Ovary (tissue), 10 donors: ENCODE measurements at places on chromosomes 6 and 20. TPM values are rescaled to one million over a fixed set of nuclear protein-coding genes. Genes with fewer than 3 reads are reported as not detected.

GRCh38 chr6:105804424-105804823 lies 281.7 kb upstream of the PRDM1 start:
- no peak for DNase-seq

- no peak for DNase-seq
These were observed 6.0 kb downstream of the HLA-DMA start for GRCh38 chr6:32946893-32947292.

GRCh38 chr20:10466325-10466724 lies 31.2 kb downstream of the SLX4IP start:
- DNase-seq: no peak

- no peak for DNase-seq
These were observed 2.5 kb upstream of the C4A start for GRCh38 chr6:31979238-31979898.

GRCh38 chr20:20992277-20992676 lies 113.9 kb downstream of the LINC00237 start:
- DNase-seq: no peak

GRCh38 chr6:166008441-166009369 lies 158.9 kb downstream of the TBXT start:
- DNase-seq: peak; percentile 74

- DNase-seq: no peak
These were observed 14.1 kb downstream of the FAM210B start for GRCh38 chr20:56372850-56373249.

DNA sequence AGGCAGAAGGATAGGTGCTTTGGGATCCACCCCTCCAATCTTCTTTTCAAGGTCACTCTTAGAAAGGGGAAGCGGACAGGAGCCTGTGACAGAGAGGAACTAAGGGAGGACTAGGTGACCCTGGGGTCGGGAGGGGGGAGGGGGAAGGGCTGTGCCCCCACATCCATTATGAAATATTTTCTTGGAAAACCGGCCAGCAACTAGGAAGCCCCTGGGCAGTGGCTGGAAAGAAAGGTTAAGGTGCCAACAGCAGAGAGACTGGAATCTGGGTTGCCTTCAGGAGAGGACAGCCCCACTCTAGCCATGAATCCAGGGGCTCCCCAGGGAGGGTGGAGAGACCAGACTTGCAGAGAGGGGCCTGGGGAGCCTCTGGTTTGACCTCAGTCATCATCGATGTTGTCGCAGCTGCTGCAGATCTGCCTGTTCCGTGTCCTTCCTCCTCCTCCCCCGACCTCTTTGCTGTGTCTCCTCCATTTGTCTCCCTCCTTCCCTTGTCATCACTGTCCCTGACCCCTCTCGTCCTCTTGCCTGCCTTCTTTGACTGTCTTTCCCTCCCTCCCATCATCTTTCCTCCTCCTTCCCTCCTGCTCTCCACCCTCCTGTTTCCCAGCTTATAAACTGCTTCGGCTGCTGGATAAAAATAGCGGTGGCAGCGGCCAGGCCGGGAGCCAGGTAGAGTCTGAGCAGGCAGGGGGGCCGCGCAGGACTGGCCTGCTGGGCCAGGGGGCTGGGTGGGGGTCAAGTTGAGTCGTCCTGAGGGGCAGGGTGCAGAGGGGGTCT lies 3.2 kb downstream of the SLC29A1 start:
- no peak for DNase-seq

DNA sequence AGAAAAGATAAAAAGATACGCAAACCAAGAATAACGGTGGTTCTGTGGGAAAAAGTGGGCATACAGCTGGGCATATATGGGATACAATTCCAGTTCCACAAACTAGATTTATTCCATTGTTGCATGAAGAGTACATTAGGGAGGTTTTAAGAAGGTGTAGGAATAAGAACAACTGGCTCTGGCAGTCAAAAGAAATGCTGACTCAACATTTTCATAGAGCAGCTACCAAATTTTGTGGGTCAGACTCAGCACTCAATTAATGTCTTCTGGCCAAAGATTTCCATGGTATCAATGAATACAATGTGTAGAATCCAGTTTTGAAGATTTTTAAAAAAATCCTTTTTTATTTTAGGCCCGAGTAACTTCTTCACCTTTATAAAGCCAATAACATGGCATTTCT lies 40.2 kb downstream of the TP53INP2 start:
- DNase-seq: no peak

- no peak for DNase-seq
These were observed 334.8 kb downstream of the NRN1 start for GRCh38 chr6:5671601-5672559.

- DNase-seq: peak; percentile 29
These were observed 636 bp downstream of the SRF start for GRCh38 chr6:43171707-43172103.

GRCh38 chr20:10461495-10461894 lies 26.4 kb downstream of the SLX4IP start:
- DNase-seq: no peak

GRCh38 chr6:57216235-57217101 lies 5.6 kb downstream of the RAB23 start:
- DNase-seq: no peak

- no peak for DNase-seq
These were observed 97.8 kb downstream of the GMPR start for GRCh38 chr6:16336056-16336818.

DNA sequence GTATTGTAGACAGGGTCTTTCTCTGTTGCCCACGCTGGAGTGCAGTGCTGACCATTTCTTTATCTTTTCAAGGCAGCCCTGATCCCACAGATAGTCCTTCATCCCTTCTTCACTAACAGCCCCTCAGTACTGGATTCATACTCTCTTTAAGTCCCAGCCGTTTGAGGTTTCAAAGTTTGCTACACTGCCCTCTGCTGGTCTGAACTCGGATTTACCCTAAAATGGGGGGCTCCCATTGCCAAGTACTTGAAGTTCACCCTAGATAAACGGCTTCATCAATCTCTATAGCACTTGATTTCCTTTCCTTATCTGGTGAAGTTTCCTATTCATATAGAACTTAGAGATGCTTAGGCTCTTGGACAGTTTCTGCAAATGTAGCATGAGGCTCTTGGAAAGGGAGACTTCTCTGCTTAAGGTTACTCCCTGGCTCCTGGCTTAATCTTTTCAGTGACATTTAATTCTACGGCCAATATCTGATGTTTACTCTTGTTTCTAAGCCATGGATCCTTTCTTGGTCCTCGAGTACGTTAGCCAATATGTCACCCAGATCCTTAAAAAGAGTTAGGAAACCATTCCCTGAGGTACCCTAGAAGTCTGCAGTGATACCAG lies 21.4 kb upstream of the PREP start:
- DNase-seq: peak; percentile 48

DNA sequence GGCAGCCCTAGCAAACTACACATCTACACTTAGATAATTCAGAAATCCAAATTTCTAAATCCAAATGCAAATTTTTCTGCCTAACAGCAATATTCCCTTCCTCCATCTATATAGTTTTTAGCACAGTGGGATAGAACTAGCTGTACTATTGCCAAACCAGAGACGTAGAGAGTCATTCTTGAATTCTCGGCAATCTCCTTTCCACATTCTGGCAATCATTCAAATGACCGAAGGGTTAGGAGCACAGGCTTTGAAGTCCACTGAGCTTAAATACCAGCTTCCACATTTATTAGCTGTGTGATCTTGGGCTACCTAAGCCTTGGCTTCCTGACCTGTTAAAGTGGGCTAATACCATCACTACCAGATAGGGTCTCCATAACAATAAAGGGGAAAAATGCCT lies 3.1 kb upstream of the RPS12 start:
- DNase-seq: no peak

GRCh38 chr6:70980727-70981126 lies 23.9 kb upstream of the B3GAT2 start:
- no peak for DNase-seq

DNA sequence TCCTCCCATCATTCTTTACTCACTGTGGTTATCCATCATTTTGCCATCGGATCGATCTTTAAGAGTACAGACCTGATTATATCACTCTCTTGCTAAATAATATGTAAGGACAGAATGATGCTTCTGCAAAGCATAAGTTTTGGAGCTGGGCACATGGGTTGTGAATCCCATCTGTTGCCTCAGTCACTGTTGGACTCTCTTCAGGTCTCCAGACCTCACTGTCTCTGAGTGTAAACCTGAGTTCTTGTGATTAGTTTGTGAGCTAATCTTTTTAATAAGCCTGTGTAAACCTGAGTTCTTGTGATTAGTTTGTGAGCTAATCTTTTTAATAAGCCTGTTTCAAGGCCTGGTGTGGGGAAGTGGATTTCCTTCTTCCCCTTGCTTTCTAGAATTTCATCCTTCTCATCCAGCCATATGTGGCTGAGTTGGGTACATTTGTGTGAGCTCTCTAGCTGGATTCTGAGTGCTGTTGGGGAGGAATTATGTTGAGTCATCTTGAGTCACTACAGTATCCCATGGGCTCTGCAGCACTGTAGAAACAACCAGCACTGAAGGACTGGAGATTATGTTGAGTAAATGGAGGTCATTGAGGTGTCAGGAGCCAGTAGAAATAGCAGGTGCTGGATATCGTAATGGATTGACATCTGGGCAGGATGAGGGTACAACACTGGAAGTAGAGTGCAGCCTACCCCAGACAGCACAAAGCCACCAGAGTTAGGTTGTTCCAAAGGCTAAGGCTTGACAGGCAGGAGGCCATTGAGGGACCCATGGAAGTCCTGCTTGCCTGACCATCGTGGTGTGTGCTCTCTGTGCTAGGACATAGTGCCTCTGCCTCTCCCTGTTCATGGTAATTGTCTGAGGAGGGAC lies 52.4 kb downstream of the SCAND1 start:
- DNase-seq: no peak

DNA sequence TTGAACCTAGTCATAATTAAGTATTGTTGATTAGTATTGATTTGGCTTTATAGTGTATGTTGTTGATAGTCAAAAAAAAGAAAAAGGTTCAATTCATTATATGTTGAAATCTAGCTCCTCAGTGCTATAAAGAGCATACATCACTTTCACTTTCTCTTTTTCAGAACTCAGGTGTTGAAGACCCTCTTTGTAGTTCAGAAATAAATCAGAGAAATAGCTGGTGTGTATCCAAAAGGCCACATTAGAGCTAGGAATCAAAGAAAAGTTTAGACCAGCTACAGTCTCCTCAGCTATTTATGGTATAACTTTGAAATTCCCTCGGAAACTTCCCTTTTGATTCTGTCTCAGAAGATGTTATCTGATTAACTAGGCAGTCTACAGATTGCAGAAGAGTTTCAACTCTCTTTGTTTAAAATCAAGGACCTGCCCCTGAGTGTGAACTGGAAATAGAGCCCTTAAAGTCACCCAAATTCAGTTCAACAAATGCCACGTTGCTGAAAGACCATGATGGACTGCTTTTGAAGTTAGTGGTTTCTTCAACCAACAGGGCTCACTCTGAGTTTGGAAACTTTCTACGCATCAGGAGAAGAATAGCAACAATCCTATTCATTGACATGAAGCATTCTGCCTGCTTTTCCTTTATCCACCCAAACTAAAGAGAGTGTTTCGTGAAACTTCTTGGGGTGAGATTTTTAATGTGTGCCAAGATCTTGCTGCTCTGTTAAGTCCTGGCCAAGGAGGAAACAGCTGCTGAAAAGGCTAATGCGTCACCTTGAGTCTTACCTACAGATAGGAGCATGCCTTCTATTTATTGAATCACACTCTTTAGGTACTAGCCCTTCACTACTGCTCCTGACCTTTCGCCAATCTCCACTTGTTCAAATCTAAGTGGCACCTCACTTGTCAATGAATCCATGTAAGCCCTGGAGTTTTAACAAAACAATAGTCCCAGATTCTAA lies 111.7 kb downstream of the TNFRSF21 start:
- DNase-seq: no peak

- DNase-seq: no peak
These were observed 19.1 kb downstream of the ATXN1 start for GRCh38 chr6:16742116-16742515.

GRCh38 chr6:90249034-90249433 lies 47.6 kb downstream of the BACH2 start:
- no peak for DNase-seq

DNA sequence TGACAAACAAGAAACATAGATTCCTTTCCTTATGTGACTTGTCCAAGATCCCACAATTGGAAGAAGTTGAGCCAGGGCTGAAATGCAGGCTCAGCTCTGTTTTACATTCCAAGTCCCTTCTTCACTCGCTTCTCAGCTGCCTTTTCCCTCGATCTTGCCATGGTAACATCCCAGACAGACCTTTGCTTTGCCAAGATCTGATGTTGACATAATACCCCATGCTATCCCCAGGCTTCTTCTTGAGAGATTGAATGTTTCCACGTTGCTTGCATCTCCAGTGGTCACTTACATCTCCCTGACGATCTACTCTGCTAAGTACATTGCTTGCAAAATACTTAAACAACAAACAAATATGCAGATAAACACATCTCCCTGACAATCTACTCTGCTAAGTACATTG lies 63.5 kb downstream of the TBXT start:
- no peak for DNase-seq

GRCh38 chr20:36856691-36857635 lies 19.0 kb upstream of the TLDC2 start:
- no peak for DNase-seq

Gene PLEKHG1
- 7.2 TPM for total RNA-seq

Gene SPTLC3
- 10.5 TPM for total RNA-seq

Gene TGIF2
- 24.8 TPM for total RNA-seq

Gene FNDC1
- 2.1 TPM for total RNA-seq

Gene SLA2
- 0.42 TPM for total RNA-seq

Gene PHF1
- total RNA-seq: 156 TPM

Gene ABHD12
- total RNA-seq: 34.5 TPM

Gene PTCRA
- total RNA-seq: not detected

Gene CGA
- not detected for total RNA-seq

Gene ERVFRD-1
- not detected for total RNA-seq

Gene BPIFB2
- total RNA-seq: not detected

Gene LAMA2
- 153 TPM for total RNA-seq

Gene KHDC1
- 3.5 TPM for total RNA-seq

Gene MEP1A
- total RNA-seq: not detected

Gene FAM83C
- not detected for total RNA-seq

Gene EPB41L1
- total RNA-seq: 23.4 TPM
